ENCODE measurements at places on chromosomes 1 and 21. TPM values are rescaled to one million over a fixed set of nuclear protein-coding genes. Genes with fewer than 3 reads are reported as not detected.

DNA sequence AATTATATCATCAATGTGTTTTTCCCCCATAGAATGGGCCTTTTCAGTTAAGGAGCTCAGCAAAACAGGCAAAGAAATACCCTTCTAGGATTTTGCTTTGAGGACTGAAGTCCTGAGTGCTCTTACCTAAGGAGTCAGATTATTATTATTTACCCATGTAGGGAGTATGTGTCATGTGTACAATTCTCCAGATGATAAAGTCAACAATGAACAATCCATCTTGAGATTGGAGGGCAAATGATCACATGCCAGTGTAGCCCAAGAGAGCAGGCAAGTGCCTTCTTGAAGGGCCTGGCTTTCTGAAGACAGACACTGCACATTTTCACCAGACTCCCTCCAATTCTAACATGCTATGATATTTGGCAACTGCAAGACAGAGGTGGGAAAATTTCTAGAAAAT, 159.7 kb downstream of the PCNX2 start:
- no peak for DNase-seq
- no peaks in the 10 kb centered on the region for H3K4me1 ChIP-seq
- no peaks in the 10 kb centered on the region for H3K36me3 ChIP-seq
- no peak overlapping the region for H3K27ac ChIP-seq
- H3K27me3 ChIP-seq: no peaks in the 10 kb centered on the region

DNA sequence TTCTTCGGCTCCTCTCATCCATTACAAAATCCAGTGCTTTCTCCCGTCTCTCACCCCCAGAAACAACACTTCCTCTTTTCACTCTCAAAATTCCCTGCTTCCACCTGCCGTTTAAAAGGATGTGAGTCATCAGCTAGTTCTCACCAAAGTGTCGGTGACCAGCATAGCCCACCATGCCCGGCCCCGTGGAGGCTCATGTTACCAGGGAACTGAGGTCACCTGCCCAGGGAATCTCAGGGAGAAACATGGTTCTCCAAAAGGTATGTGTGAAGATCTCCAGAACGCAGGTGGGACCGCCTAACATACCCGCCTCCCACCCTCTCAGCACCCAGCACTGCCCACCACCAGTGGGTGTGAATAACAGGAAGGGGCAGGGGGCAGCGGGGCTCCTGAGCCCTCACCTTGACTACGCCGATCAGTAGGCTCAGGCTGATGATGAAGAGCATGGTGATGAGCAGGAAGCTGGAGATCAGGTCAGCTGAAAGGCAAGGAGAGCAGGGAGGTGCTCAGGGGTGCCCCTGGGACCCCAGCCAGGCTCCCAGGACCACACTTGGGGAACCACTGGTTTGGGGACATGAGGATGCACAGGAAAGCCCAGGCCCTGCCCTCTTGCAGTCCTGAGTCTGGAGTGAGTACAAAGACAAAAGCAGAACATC, 16.2 kb downstream of the LAPTM5 start:
- peaks cover 13% of the 10 kb centered on the region for H3K4me1 ChIP-seq
- no peaks in the 10 kb centered on the region for H3K36me3 ChIP-seq
- DNase-seq: peak; percentile 34
- H3K27ac ChIP-seq: no peak overlapping the region
- H3K4me3 ChIP-seq: no peak overlapping the region

- H3K4me1 ChIP-seq: peaks cover 61% of the 10 kb centered on the region
- H3K36me3 ChIP-seq: peaks cover 14% of the 10 kb centered on the region
- H3K4me3 ChIP-seq: peak overlapping the region; percentile 67
- no peaks in the 10 kb centered on the region for H3K27me3 ChIP-seq
Observed at GRCh38 chr1:94927405-94928175, 680 bp upstream of the CNN3 start.

DNA sequence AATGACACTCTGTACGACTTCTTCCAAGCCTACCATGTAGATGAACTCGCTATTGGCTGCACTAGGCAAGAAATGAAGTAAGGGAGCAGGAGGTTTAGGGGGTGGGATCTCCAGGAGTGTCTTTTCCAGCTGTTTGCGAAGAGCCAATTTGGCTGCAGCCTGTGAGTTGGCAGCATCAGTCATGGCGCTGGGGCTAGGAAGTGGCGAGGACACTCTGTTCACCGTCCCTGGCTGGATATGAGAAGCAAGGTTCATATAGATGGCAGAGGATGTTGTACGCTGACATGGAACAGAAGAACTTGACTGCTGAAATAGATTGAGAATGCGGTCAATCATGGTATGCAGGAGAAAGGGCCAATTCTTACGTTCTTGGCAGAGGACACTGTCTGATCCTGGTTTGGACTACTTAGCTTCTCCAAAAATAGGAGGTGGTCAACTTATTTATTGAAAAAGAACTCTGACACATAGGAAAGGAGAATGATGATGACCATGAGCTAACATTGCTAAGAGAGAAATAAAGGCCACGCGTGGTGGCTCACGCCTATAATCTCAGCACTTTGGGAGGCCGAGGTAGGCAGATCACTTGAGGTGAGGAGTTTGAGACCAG, 41.2 kb downstream of the SLC27A3 start:
- H3K4me1 ChIP-seq: no peaks in the 10 kb centered on the region
- H3K36me3 ChIP-seq: peaks cover 44% of the 10 kb centered on the region
- H3K4me3 ChIP-seq: no peak overlapping the region
- H3K27me3 ChIP-seq: no peaks in the 10 kb centered on the region
- no peak overlapping the region for H3K27ac ChIP-seq

- DNase-seq: no peak
- H3K27ac ChIP-seq: no peak overlapping the region
- H3K4me1 ChIP-seq: no peaks in the 10 kb centered on the region
- H3K4me3 ChIP-seq: no peak overlapping the region
Observed at GRCh38 chr1:227378871-227379554, 60.7 kb upstream of the CDC42BPA start.

- DNase-seq: peak; percentile 84
- no peak overlapping the region for H3K4me3 ChIP-seq
- H3K27ac ChIP-seq: no peak overlapping the region
- H3K4me1 ChIP-seq: peaks cover 7% of the 10 kb centered on the region
- H3K27me3 ChIP-seq: no peaks in the 10 kb centered on the region
Observed at GRCh38 chr1:42135426-42135825, 17.8 kb upstream of the GUCA2B start.

- no peaks in the 10 kb centered on the region for H3K4me1 ChIP-seq
- H3K36me3 ChIP-seq: no peaks in the 10 kb centered on the region
- H3K4me3 ChIP-seq: no peak overlapping the region
- no peaks in the 10 kb centered on the region for H3K27me3 ChIP-seq
- DNase-seq: no peak
- no peak overlapping the region for H3K27ac ChIP-seq
Observed at GRCh38 chr1:101451888-101452287, 215.1 kb downstream of the S1PR1 start.

- H3K36me3 ChIP-seq: no peaks in the 10 kb centered on the region
- H3K27ac ChIP-seq: no peak overlapping the region
- no peaks in the 10 kb centered on the region for H3K27me3 ChIP-seq
- H3K4me1 ChIP-seq: peaks cover 46% of the 10 kb centered on the region
Observed at GRCh38 chr1:12163210-12163609, 3.6 kb upstream of the TNFRSF1B start.

DNA sequence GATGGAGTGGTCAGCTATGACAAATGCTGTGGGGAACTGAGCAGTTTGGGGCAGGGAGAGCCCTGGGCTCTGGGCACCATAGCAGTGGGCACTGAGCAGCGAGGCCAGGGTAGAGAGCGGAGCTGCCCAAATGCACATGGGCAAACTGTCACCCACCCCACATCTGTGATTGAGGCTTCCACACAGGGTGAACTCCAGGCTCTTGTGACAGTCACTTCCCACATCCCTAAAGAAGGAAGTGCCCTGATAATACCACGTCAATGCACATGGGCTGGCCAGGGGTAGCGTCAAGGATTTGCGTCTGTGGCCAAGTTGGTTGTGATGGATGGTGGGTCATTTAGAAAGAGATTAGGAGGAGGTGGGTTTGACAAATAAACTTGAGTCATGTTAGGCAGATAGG, 2.6 kb upstream of the GUCA2B start:
- no peak for DNase-seq
- no peaks in the 10 kb centered on the region for H3K36me3 ChIP-seq
- peaks cover 36% of the 10 kb centered on the region for H3K4me1 ChIP-seq
- no peaks in the 10 kb centered on the region for H3K27me3 ChIP-seq
- H3K4me3 ChIP-seq: no peak overlapping the region
- no peak overlapping the region for H3K27ac ChIP-seq

DNA sequence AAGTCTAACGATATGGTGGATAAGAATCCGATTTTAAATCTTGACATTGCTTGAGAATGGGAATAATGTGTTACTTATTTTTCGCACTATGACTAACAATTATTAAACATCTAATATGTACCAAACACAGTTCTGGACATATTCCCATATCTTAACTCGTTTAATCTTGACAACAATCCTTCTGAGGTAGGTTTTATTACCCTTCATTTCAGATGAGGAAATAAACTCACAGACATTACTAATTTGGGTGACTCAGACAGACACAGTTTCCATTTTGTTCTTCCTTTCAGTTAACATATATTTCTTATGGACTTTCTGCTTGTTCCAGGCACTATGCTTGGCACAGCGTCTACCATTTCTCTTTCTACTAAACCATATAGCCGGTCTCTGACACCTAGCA, 244.8 kb downstream of the SMYD3 start:
- no peaks in the 10 kb centered on the region for H3K4me1 ChIP-seq
- DNase-seq: no peak
- no peak overlapping the region for H3K27ac ChIP-seq
- H3K36me3 ChIP-seq: no peaks in the 10 kb centered on the region

- no peak overlapping the region for H3K4me3 ChIP-seq
- peaks cover 47% of the 10 kb centered on the region for H3K4me1 ChIP-seq
- H3K36me3 ChIP-seq: no peaks in the 10 kb centered on the region
- DNase-seq: no peak
- peak overlapping the region; percentile 97 for H3K27ac ChIP-seq
Observed at GRCh38 chr1:8047112-8047511, 21.0 kb upstream of the ERRFI1 start.

DNA sequence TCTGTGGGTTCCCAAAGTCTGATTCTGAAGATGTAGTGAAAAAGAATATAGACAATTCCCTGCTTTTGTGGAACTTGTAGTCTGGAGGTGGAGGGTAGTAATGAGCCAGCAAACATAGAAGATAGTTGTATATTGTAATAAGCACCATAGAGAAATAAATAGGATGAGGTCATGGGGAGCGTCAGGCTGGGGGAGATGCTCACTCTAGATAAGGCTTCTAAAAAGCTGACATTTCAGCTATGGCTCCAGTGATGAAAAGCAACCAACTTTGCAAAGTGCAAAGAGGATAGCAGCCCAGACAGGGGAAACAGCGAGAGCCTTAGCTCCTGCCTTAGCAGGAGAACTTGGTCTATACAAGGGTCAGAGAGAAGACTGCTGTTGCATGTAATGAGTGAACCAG, 98.0 kb upstream of the RALGPS2 start:
- H3K36me3 ChIP-seq: no peaks in the 10 kb centered on the region
- H3K27ac ChIP-seq: no peak overlapping the region
- no peaks in the 10 kb centered on the region for H3K27me3 ChIP-seq
- H3K4me1 ChIP-seq: no peaks in the 10 kb centered on the region
- H3K4me3 ChIP-seq: no peak overlapping the region

DNA sequence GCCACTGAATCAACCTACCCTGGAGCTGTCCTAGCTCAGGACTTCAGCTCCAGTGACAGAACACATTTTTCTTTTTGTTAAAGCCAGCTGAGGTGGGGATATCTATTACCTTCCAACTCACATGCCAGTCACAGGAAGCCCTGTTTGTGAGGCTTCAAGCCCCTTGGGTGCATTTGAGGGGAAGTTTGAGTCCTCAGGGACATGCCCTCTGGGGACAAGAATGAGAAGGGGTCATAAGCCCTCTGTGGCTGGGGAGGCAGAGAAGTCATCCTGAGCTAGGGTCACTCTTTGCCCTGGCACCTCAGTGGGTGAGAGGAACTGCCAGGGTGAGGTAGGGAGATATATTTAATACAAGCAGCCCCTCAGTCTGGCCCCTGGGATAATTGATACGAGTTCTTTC, 33.5 kb upstream of the CLDN14 start:
- peaks cover 33% of the 10 kb centered on the region for H3K4me1 ChIP-seq
- no peak overlapping the region for H3K27ac ChIP-seq
- no peaks in the 10 kb centered on the region for H3K27me3 ChIP-seq
- H3K4me3 ChIP-seq: no peak overlapping the region

- no peaks in the 10 kb centered on the region for H3K4me1 ChIP-seq
- no peaks in the 10 kb centered on the region for H3K36me3 ChIP-seq
- no peak within 1 kb of the TSS for H3K4me3 ChIP-seq
Observed at GRCh38 chr1:157597959-157598667, at the start of gene FCRL4. Gene FCRL4 (minus strand): TSS chr1:157598085. CDS start chr1:157597944, 141 bp downstream.

DNA sequence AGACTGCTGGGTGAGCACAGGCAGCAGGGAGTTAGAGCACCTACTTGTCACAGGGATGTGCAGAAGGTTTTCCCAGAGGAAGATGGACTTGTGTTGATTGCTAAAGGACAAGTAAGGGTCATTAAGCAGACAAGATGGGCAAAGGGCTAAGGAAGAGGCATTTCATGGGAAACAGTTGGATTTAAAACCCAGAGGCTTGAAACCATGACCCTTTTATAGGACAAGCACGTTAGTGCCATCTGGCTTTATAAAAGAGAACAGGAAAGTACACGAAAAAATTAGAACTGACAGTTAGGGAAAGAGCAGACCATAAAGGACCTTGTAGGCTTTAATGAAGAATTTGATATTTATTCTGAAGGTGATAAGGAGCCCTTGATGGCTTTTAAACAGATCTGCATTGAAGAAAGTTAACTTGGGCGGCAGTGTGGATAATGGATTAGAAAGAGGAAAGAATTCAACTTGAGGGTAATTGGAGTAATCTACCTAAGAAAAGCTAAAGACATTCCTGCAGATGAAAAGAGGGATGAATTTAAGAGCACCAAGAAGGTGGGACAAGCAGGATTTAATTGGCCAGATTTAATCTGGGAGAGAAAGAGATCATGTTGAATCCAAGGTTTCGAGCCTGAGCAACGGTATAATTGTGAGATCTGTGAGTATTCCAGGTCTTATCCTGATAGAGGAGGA, 68.6 kb downstream of the ZC3H11B start:
- no peaks in the 10 kb centered on the region for H3K4me1 ChIP-seq
- H3K36me3 ChIP-seq: no peaks in the 10 kb centered on the region
- no peak overlapping the region for H3K4me3 ChIP-seq
- no peak overlapping the region for H3K27ac ChIP-seq
- no peaks in the 10 kb centered on the region for H3K27me3 ChIP-seq

GRCh38 chr1:21523297-21523813, 14.1 kb downstream of the ALPL start:
- no peak overlapping the region for H3K4me3 ChIP-seq
- H3K27me3 ChIP-seq: no peaks in the 10 kb centered on the region
- H3K36me3 ChIP-seq: no peaks in the 10 kb centered on the region

DDR2 gene
- total RNA-seq: 0.35 TPM

CELSR2 gene
- 19.0 TPM for total RNA-seq

KCNT2 gene
- 0.53 TPM for total RNA-seq

MAP10 gene
- not detected for total RNA-seq

KRTAP19-3 gene
- total RNA-seq: not detected

MAP3K21 gene
- total RNA-seq: 18.3 TPM

CEP350 gene
- total RNA-seq: 27.0 TPM

C1QC gene
- total RNA-seq: not detected

TP73 gene
- total RNA-seq: 6.9 TPM

TSTD1 gene
- total RNA-seq: 70.8 TPM

MXRA8 gene
- total RNA-seq: 0.80 TPM

Data from PC-9 (cell line).